ENCODE measurements at places on chromosomes 12 and 14.

DNA sequence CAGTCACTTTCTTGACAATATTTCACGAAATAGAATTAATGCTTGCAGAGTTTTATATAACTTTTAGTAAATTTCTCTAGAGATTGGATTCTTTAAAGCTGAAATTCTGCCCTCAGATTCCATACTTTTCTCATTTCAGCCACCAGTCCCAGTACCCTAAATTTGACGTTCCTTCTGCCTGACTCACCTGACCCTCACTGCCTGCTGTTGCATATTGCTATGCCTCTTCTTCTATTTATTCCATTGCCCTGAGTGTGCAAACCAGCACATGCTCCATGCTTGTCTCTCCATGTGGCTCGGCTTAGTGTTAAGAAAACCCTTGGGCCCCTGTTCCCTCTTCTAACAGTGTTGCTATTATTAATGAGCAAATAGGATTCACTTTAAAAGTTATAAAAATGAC lies 533.3 kb downstream of the LRFN5 start:
- DNase-seq, result no peak

DNA sequence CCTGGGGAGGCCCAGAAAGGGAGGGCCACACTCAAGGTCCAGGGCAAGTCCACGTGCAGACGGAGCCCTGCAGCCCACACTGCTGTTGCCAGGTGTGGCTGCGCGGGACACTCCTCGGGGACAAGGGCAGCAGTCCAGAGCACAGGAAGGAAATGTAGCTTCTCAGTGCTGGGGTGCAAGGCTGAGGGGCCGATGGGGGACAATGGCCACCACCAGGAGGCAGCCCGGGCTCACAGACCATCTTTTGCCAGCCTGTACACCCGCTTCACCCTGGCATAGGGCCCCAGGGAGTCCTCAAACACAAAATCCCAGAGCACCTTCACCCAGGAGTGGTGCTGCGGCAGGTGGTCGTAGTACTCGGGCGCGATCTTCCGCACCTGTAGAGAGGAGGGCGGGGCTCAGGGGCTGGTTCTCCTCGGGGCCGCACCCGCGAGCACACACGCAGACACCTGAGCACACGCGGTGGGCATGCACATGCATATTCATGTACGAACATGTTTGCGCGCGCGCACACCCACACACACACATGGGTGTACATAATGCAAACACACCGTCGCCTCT lies 12.8 kb downstream of the DEGS2 start:
- no peak for DNase-seq

GRCh38 chr12:67758521-67758920 lies 110.0 kb downstream of the DYRK2 start:
- no peak for DNase-seq

- no peak for DNase-seq
Measured at GRCh38 chr14:89206389-89207031, 210.5 kb downstream of the FOXN3 start.

GRCh38 chr12:121167232-121167820 lies 34.6 kb downstream of the P2RX7 start:
- DNase-seq, result no peak

DNA sequence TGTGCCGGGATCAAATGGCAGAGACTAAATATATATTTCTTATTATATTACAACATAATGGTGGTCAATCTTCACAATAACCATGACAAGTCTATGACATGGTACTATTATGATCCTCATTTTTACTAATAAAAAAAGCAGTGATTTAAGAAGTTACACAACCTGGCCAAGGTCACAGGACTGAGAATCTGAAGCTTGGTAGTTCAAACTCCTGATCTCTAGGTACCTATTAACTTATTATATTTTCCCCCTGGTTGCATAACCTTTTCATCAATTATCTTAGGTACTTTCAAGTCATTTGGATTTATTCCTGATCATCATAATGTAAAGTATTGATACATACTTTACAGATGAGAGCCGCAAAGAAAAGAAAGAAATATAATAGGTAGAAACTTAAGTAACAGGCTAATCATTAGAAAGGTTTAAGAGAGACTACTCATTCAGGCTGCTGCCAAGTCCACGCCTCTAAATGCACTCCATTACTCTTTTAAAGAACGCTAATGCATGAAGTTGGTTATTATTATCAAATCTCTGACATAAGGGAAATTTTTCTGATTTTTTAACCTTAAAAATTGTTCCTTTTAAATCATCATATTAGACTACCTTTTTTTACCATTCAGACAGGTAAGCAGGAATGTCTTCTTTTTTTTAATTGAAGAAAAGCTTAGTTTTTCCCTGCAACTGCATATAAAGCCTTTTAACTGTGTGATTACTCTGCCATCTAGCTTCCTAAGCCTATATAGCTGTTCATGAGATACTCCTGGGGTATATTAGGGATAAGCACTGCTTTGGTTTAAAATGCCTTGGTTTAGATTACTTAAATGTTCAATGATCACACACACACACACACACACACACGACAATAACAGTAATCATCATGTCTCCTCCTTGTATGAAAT lies 35.6 kb downstream of the RPS29 start:
- no peak for DNase-seq

- no peak for DNase-seq
Measured at GRCh38 chr12:1457901-1458300, 136.5 kb downstream of the FBXL14 start.

All from stimulated activated CD4-positive, alpha-beta T cell treated with anti-CD3 and anti-CD28 coated beads, TNF-alpha, amount 100 ng/mL, for 24 hours (primary cell).